CD4-positive, alpha-beta T cell (primary cell): ENCODE measurements at places on chromosomes 5 and 9. TPM values are rescaled to one million over a fixed set of nuclear protein-coding genes. Genes with fewer than 3 reads are reported as not detected.
A peak's percentile ranks its signal among the peaks of the same experiment; 100 is the strongest.

- H3K4me1 ChIP-seq, result no peaks in the 10 kb centered on the region
- H3K4me3 ChIP-seq, result no peak overlapping the region
- DNase-seq, result no peak
- H3K27ac ChIP-seq, result no peak overlapping the region
Measured at GRCh38 chr5:179963375-179963774, 55.7 kb upstream of the TBC1D9B start.

GRCh38 chr5:134777366-134777765 is 18.8 kb downstream of the DDX46 start:
- no peak overlapping the region for H3K27ac ChIP-seq
- H3K4me1 ChIP-seq, result no peaks in the 10 kb centered on the region
- no peak overlapping the region for H3K4me3 ChIP-seq
- DNase-seq, result no peak
- no peaks in the 10 kb centered on the region for H3K27me3 ChIP-seq

DNA sequence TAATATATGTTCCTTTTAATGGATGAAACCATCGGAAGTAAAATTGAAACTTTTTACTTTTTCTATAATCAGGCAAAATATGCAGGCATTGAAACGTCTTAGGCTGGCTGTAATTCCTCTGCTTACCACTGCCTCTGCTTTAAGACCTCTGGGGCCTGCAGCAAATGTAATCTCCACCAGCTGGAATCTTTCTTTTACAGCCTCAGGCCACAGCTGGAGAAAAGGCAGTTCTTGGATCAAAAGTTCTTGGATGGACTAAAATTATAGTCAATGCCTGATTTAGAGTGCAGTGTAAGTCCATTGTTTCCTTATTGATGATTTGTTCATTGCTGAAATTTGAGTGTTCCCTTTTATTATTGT is 396.7 kb downstream of the KCTD16 start:
- H3K4me1 ChIP-seq, result no peaks in the 10 kb centered on the region
- no peaks in the 10 kb centered on the region for H3K27me3 ChIP-seq
- H3K27ac ChIP-seq, result no peak overlapping the region
- DNase-seq, result no peak
- H3K36me3 ChIP-seq, result no peaks in the 10 kb centered on the region

DNA sequence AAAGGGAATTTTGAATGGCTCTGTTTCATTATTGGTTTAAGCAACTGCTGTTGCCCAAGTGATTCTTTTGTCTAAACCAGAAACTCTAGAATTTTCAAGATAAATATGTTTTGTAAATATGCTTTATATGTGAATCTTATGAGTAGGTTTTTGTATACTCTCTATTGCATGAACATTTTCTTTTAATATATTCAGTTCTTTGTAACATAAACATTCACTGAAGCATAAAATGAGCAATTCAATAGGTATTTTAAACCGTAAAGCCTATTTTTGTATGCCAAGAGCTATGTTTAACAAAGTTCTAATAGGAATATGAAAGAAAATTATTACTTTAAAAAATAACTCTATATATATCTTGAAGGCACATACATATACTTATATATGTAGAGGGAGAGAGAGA is 293.1 kb downstream of the PSAT1 start:
- H3K36me3 ChIP-seq, result no peaks in the 10 kb centered on the region
- no peak for DNase-seq
- no peak overlapping the region for H3K4me3 ChIP-seq
- H3K27ac ChIP-seq, result no peak overlapping the region
- no peaks in the 10 kb centered on the region for H3K4me1 ChIP-seq

DNA sequence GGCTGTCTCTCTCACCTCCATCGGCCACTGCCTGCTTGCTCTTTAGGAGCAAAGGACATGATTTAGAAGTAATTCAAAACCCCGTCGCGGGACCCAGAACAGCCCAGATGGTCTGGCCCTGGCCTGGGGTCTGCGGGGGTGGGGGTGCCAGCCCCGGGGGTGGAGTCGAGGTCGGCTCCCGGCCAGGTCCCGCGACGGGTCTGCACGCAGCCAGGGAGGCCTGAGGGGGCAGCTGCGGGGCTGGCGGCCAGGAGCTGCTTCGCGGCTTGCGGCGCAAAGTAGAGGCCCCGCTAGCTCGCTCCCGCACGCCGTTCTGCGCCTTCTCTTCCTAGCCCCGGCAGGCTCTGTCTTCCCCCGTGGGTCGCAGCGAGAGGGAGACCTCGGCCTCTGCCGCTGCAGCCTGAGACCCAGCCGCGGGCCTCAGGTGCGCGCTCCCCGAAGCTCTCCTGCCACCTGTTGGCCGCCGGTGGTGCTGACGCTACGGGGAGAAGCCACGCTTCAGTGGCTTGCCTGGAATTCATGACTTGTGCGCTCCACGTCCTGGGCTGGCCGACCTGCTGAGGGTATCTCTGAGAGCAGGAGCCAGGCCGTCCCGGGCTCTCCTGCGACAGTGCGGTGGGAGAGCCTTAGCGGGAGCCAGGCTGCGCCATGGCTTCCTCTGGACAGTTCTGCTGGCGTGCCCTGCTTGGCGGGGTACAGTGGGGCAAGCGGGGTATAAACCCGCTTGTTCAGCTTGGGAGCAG is 157.2 kb upstream of the PITX1 start:
- no peaks in the 10 kb centered on the region for H3K36me3 ChIP-seq
- no peak overlapping the region for H3K27ac ChIP-seq
- H3K27me3 ChIP-seq, result peaks cover 12% of the 10 kb centered on the region
- peak overlapping the region; percentile 36 for H3K4me3 ChIP-seq
- peak; percentile 55 for DNase-seq

Gene PCDHA7
- total RNA-seq, result not detected

Gene PTGES
- 0.25 TPM for total RNA-seq

Gene PCDHGA11
- total RNA-seq, result not detected
